T-helper 2 cell (primary cell): ENCODE measurements at places on chromosomes 5 and 9.

DNA sequence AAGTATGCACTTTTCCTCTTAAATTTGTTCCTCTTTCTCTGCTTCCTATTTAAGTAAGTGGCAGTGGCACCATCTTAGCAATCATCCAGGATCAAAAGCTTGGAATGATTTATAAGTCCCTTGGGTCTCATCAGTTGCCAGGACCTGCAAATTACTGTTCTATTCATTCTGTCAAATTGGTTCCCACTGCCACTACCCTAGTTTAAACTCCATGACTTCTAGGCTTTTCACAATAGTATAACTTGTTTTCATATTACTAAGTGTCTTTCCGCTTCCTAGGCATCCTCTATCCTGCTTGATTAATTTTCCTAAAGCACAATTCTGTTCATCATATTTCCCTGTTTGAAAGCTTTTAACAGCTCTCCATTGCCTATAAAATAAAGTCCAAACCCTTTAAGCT is 363.9 kb upstream of the MEF2C start:
- DNase-seq = no peak

DNA sequence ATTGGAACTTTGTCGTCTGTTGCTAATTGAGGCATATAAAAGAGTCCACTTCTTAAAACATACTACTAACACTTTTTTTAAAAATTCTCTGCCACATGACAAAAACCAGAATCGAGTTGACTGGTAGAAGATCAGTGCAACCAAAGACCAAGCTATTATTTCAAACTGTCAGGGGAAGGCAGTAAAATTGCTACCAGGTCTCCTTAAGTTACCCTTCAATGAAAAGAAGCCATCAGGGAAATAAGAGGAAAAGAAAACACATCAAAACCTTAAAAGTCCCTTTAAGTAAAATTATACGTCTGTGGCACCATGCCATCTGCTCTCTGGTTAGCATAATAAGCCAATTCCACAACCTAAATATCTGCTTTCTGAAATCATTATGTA is 9.6 kb downstream of the ZNF608 start:
- no peak for DNase-seq

- DNase-seq = no peak
Measured at GRCh38 chr5:58902305-58902704, 319.4 kb downstream of the RAB3C start.

DNA sequence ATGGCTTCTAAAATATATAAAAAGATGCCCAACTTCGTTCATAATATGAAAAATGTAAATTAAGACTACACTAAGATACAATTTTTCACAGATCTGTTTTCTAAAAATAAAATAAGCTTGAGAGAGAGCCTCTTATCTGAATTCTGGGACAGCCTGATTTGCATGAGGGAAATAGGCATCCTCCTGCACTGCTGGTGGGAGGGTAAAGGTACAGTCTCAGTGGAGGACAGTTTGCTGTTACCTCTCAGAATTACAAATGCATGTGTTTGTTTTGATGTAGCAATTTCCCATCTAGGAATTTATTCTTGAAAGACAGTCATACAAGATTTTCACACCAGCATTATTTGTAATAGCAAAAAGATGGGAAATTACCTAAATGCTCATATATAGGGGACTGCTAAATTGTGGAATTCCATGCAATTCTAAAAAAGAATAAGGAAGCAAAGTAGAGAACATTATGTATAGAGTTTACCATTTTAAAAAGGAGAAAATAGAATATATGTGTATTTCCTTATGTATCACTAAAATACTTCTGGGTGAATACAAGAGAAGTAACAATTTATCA is 75.7 kb downstream of the ZSWIM6 start:
- no peak for DNase-seq

DNA sequence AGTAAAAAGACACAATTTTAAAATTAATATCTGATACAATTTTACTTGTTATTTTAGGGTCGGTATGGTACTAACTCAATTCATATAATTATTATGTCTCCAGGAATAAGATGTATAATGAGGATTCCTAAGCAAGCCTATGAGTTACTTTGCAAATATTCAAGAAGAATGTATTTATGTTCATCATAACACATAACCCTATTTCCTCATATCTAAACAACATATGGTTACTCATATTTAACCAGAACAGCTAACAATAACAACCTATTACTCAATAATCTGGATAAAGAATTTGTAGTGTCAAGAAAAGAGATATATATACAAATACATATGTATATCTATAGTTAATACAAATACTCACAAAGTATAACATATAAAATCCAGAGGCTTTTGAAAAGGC is 285.9 kb downstream of the ARL15 start:
- no peak for DNase-seq

GRCh38 chr5:11700391-11700790 is 203.9 kb downstream of the CTNND2 start:
- no peak for DNase-seq

DNA sequence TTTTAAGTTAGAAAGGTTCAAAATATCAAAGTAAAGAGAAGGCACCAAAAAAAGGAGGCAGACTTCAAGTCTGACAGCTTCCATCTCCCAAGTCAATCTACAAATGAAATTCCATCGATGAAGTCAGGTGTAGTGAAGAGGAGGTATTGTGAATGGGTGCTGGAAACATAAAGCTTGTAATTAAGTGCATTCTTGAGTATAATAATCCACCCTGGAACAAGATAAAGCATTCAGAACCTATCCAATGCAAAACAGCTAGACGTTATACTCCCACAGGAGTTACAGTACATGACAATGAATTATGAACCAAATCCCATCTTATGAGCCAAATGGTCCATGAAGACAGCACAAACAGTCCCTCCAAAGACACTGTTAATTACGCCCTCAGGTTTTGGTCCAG is 22.3 kb downstream of the BNC2 start:
- no peak for DNase-seq

GRCh38 chr5:98794414-98795080 is 21.1 kb downstream of the RGMB start:
- no peak for DNase-seq

- no peak for DNase-seq
Measured at GRCh38 chr5:151214614-151215545, 9.0 kb downstream of the CCDC69 start.

DNA sequence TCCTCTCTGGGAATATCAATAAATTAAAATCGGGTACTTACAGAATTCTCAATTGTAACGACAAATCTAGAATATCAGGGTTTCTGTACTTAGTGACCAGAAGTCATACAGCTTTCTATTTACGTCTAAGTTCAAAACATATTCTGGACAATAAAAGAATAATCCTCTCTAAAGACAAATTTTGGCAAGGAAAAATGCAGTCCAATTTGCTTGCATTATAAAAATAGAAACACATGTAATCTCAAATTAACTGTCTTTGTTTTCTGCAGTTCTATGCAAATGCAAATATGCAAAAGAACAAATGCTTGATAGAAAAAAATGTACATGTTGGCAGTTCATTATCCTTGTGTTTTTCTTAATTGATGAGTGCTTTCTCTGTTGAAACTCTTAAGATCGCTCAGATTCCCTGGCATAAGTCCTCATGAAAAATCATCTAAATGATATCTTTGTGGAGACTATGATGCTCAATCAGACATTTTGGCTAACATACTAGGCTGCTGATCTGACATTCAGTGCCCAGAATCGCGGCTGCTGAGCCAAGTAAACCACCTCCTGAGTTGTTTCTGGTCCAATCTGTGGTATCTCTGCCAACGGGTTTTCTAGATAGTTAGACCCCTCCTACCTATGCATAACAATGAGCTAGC is 990.1 kb upstream of the C9orf72 start:
- no peak for DNase-seq

DNA sequence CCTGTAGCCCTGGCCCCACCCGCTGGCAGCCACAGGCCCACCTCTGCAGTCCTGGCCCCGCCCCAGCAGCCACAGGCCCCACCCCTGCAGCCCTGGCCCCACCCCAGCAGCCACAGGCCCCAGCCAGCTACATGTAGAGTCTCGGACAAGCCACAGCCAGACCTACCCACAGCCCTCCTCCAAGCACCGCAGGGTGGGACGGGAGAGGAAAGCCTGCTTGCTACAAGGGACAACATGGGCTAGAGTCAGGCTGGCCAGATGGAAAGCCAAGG is 49.5 kb upstream of the SARDH start:
- DNase-seq = no peak

GRCh38 chr5:143759396-143760130 is 52.4 kb upstream of the HMHB1 start:
- DNase-seq = peak; percentile 63

- no peak for DNase-seq
Measured at GRCh38 chr9:15021146-15021545, 110.9 kb upstream of the FREM1 start.

- DNase-seq = no peak
Measured at GRCh38 chr9:19527663-19528062, 118.9 kb downstream of the ACER2 start.

- no peak for DNase-seq
Measured at GRCh38 chr9:21777701-21778100, 24.7 kb upstream of the MTAP start.

DNA sequence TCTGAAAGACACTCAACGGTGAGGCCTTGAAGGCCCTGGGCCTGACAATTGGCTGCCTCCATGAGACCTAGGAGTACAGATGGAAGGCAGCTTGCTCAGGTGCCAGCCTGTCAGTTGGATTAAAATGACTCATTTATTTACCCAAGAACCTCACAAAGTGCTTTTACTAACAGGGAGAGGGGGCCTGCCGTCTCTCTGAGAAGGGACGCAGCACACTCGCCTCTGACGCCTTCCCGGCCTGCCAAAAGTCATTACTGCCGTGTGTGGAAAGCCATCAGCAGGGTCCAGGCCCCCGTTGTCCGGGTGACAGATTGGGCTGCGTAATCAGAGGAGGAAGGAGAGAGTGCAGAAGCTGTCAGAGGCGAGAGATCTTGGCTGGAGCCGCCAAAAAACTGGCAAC is 32.4 kb downstream of the DDX31 start:
- no peak for DNase-seq

- DNase-seq = no peak
Measured at GRCh38 chr5:100792781-100793180, 110.3 kb downstream of the ST8SIA4 start.

DNA sequence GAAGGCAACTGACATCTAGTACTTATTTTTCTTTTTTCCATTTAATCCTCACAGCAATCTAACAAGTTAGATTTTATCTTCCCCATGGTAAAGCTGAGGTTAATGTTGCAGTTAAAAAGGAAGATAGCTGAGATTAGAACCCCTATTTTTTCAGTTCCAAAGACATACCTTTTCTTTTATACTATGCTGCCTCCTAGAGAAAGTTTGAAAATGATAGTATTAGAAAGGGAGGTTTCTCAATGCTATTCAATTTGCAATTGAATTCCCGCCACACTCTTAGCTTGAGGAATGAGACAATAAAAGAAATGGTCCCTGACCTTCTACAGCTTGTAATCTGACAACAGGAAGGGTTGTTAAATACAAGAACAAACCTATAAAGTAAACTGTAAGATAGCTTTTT is 195.9 kb upstream of the TRIM32 start:
- no peak for DNase-seq

- no peak for DNase-seq
Measured at GRCh38 chr5:178439493-178440180, 150.6 kb downstream of the COL23A1 start.

DNA sequence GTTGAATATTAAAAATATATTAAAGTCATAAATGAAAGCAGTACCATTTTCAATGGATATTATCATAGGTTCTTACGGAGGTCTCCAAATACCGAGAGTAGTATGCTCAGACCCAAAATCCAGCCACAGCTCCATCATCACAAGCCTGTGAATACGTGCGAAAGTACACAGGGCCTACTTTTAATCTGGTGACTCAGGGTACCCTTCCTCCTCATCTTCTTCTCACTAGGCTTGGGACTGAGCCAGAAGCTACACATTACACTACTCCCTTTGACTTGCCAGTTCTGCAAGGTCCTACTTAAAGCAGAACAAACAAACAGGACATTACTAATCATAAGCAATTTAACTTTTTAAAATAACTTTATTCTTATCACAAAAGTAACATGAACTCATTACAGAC is 7.6 kb upstream of the RIC1 start:
- no peak for DNase-seq

DNA sequence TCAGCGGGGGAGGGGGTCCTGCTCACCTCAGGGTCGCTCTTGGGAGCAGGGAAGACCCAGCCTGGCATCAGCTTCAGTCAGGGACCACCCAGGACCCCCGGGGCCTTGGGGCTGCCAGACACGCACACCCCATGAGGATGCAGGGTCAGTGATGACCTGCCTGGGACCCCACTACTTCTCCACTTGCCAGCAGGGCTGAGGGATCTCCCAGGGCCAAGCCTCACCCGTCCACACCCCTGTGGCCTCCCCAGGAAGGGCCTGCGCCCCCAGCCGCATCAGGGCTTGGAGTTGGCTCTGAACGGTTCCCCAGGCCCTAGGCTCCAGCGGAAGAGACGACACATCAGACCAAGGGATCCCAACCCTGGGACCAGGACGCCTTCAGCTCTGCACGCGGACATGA is 33.7 kb downstream of the SLC12A7 start:
- DNase-seq = no peak

DNA sequence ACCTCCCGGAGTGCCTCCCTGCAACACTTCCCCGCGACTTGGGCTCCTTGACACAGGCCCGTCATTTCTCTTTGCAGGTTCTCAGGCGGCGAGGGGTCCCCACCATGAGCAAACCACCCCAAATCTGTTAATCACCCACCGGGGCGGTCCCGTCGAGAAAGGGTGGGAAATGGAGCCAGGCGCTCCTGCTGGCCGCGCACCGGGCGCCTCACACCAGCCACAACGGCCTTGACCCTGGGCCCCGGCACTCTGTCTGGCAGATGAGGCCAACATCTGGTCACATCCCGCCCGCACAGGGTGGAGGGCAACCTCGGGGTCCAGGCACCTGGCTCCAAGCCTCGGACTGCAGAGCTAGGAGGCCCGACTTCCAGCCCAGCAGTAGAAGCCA is 776 bp upstream of the TERT start:
- no peak for DNase-seq

- DNase-seq = no peak
Measured at GRCh38 chr9:112819635-112820496, 69.3 kb downstream of the SNX30 start.

DNA sequence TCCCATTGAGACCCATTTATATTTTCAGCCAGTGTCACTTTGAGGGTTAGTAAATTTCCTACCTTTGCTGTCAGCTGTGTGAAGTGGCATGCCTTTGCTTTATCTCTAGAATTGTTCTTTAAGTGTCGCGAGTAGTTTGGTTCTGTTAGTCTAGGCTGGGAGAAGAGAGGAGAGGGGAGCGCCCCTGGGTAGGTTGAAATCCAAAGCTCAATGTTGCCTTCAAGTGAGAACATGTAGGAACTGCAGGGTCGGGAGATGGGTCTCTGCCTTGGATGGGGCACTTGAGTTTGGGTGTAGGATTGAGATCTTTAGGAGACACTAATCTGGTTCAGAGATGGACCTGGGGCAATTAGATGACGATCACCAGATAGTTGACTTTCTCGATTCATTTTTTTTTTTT is 46.3 kb downstream of the STC2 start:
- DNase-seq = no peak

GRCh38 chr5:181008136-181008535 is 19.5 kb downstream of the BTNL3 start:
- DNase-seq = no peak

GRCh38 chr9:89525446-89526374 is 27.8 kb upstream of the SEMA4D start:
- no peak for DNase-seq
